ENCODE measurements at places on chromosomes 3 and 15. TPM values are rescaled to one million over a fixed set of nuclear protein-coding genes. Genes with fewer than 3 reads are reported as not detected.

The LRRIQ4 gene
- total RNA-seq: not detected

The AADACL2 gene
- not detected for total RNA-seq

The UBXN7 gene
- total RNA-seq: 11.9 TPM

The CLDN16 gene
- not detected for total RNA-seq

The ITPKA gene
- 1.9 TPM for total RNA-seq

The CLSTN2 gene
- not detected for total RNA-seq

The SAMMSON gene
- 3.6 TPM for total RNA-seq

The TGM5 gene
- 0.66 TPM for total RNA-seq

The CD276 gene
- total RNA-seq: 85.1 TPM

The KNL1 gene
- total RNA-seq: 26.9 TPM

The FOXB1 gene
- not detected for total RNA-seq

Measured in A375 (cell line).